ENCODE measurements at places on chromosomes 3 and 15.
A peak's percentile ranks its signal among the peaks of the same experiment; 100 is the strongest.

GRCh38 chr3:23928524-23928923, 11.6 kb downstream of the RPL15 start:
- DNase-seq, result no peak

DNA sequence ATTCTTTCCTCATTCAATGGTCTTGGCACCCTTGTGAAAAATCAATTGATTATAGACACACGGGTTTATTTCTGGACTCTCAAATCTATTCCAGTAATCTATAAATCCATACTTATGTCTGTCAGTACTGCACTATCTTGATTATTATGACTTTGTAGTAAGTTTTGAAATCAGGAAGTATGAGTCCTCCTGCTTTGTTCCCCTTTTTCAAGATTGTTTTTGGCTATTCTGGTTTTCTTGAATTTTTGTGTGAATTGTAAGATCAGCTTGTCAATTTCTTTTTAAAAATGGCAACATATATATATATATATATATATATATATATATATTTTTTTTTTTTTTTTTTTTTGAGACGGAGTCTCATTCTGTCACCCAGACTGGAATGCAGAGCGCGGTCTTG, 32.3 kb upstream of the CFAP20DC start:
- DNase-seq, result no peak

DNA sequence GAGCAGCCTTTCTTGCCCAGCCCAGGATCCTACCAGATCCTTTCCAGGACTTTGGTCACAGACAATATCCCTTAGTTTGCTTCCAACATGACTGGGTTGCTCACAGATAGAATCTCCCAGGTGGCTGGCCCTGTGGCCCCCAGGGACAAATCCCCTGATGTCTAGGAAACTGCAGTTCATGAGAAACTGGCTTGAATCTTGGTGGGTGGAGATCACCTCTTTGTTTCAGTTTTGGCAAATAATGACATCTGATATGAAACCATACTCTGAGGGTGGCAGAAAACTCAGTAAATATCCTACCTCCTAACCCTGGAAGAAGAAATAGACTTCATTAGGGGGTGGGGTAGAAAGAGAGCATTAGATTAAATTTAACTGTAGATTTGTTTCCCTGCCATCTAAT, 44.1 kb upstream of the PFN2 start:
- no peak for DNase-seq

GRCh38 chr3:187186801-187187421, 10.4 kb upstream of the RTP1 start:
- DNase-seq, result no peak

DNA sequence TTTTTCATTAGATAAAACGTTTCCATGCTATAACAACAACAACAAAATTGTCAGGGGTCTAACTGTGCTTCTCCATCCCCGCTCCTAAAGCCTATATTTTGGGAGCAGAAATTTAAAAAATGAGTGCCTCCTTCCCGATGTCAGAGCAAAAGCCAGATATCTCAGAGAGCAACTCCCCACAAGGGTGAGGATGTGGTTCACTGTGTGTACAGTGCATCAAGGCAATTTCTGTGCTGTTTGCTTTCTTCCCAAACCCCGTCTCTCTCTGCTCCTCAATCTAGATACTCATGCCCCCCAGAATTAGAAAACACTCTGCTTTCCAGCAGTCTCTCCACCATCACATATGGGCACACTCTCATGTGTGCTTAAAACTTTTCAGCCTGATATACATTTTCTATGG, 76.7 kb upstream of the MBNL1 start:
- DNase-seq, result no peak

GRCh38 chr3:47476330-47476626, 537 bp upstream of the SCAP start:
- DNase-seq, result no peak

DNA sequence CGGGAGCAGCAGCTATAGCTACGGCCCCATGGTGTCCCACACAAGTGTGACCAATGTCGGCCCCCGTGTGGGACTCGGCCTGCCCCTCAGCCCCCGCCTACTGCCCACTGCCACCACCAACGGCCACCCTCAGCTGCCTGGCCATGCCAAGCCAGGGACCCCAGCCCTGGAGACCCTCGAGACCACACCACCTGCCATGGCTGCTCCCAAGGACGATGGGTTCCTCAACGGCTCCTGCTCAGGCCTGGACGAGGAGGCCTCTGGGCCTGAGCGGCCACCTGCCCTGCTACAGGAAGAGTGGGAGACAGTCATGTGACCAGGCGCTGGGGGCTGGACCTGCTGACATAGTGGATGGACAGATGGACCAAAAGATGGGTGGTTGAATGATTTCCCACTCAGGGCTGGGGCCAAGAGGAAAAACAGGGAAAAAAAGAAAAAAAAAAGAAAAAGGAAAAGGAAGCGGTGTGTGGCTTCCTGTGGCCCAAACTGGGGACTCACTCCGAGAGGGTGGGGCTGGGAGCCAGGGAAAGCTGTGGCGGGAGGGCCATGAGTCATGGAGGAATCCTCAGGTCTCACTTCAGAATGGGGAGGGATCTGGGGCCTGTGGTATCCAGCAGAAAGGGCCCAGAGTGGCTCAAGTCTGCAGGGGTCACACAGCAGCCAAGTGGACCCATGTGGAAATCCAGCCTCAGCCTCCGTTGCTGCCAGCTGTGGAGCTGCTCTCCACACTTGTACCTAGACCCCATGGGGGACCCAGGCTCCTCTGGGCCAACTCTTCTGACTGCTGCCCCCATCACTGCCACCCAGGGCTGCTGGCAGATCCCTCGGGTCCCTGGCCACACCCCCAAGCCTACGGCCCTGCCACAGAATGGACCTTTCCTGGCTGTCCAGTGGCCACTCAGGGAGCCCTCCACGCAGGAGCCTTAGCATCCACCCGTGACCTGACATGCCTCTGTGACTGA, 26.1 kb downstream of the PTH1R start:
- DNase-seq, result no peak

- no peak for DNase-seq
Observed at GRCh38 chr3:126963261-126964190, 19.4 kb upstream of the PLXNA1 start.

- DNase-seq, result no peak
Observed at GRCh38 chr3:53649816-53650215, 155.4 kb downstream of the CACNA1D start.

DNA sequence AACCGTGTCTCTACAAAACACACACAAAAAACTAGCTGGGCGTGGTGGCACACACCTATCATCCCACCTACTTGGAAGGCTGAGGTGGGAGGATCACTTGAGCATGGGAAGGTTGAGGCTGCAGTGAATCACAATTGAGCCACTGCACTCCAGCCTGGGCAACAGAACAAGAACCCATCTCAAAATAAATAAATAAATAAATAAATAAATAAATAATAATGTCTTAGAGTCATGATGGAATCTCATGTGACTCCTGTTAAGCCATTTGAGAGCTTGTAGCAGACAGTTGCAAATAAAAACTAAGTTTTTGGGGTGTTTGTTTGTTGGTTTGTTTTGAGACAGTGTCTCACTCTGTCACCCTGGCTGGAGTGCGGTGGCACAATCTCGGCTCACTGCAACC, 33.2 kb downstream of the SLC12A1 start:
- DNase-seq, result no peak

DNA sequence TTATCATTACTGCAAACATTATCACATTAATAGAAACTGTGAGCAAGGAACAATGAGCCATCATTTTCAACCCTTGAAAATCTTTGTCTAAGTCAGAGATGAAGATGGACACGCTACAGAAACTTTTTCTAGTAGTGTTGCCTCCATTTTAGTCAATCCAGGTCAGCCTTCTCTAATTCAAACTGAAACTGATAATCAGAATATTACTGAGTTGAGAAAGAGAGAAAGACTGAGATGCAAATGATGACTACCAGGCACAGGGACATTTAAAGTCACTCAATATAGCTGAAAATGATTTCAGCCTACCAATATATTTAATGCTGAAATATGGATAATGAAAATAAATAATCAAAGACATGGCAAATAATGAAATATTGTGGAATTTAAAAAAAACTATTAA, 261.4 kb downstream of the GBE1 start:
- DNase-seq, result no peak

GRCh38 chr15:68209735-68210408, 4.7 kb upstream of the CALML4 start:
- peak; percentile 27 for DNase-seq

- DNase-seq, result peak; percentile 60
Observed at GRCh38 chr15:40333922-40334492, 6.7 kb downstream of the CCDC9B start.

DNA sequence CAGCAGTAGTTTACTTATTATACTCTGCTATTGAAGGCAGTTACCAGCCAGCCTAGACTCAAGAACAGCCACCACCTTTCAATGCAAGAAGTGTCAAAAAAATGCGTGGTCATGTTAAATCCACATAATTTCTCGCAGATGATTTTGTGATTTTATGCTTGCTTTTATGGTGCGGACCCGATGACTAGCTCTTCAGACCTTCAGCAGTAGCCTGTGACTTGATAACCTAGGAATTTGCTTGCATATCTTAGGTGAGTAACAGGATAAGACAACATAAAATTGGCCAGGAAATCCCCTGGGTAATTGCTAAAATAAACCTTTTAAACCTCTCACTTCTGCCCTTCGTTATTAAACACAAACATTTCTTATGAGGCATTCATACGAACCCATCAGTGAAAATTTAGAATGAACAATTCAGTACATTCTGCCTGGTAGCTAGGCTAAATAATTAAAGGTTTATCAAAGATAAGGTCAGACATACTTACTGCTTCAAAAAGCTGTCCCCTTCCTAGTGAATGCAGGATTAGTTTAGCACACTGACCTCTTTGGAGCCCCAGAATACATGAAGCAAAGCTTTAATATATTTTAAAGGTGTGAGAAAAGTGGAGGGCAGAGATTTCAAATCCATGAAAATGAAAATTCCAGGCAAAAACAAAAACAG, 798.8 kb downstream of the OTOL1 start:
- DNase-seq, result no peak

GRCh38 chr3:165491487-165491886, 295.3 kb upstream of the SLITRK3 start:
- DNase-seq, result no peak

- no peak for DNase-seq
Observed at GRCh38 chr3:190366133-190366532, 21.8 kb upstream of the CLDN16 start.

- no peak for DNase-seq
Observed at GRCh38 chr3:51637941-51638471, 33.0 kb upstream of the TEX264 start.

GRCh38 chr3:18556503-18557135, 131.5 kb upstream of the SATB1 start:
- DNase-seq, result no peak

DNA sequence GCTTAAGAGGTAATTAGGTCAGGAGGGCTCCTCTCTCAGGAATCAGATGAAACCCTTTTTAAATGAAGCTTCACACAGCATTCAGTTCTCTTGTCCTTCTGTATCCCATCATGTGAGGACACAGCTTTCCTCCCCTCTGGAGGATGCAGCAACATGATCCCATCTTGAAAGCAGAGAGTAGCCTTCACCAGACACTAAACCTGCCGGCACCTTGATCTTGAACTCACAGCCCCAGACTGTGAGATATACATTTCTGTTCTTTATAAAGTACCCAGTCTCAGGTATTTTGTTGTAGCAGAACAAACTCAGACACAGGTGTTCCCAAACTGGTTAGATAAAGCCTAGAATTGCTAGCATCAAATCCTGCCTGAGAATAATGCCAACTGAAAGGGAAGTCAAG, 83.7 kb upstream of the PRICKLE2 start:
- no peak for DNase-seq

- DNase-seq, result no peak
Observed at GRCh38 chr3:100737334-100737733, 28.0 kb downstream of the TFG start.

DNA sequence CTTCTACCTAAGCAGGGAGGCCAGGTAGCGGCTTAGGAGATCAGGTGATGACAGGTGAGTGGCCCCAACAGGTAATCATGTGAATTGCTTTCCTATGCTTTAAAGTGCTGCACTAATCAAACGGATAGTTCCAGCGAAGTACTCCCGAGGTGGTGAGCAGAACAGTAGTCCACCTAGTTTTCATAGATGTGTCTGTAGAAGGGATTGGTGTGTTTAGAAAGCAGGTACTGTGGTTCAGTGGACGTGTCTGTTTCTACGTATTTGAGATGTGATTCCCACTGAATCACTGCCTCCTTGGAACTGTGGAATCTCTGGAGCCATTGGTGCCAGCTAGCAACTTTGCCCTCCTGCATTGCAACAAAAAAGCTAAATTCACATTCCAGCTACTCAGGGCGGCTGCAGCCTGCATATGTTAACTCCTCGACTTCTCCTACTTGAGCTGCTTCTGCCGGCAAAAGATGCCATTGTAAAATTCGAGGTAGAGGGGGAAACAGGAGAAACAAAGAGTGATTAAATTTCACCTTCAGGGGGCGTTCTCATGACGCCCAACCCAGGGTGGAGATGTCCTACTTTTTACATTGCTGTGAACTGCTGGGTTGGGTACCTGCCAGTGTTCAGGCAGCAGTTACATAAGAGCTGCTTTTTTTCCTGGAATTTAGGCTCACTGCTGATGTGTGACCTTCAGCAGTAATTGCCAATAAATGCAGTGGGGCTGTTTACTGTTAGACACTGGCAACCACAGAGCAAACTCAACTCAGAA, 227.3 kb downstream of the ITPR1 start:
- peak; percentile 71 for DNase-seq

GRCh38 chr3:132351222-132351806, 34.1 kb downstream of the ACP3 start:
- DNase-seq, result no peak

- DNase-seq, result no peak
Observed at GRCh38 chr3:133490468-133491351, 82.8 kb upstream of the CDV3 start.

Data from breast epithelium (tissue), 4 donors.